ENCODE measurements at places on chromosomes 13 and 19.
A peak's percentile ranks its signal among the peaks of the same experiment; 100 is the strongest.

DNA sequence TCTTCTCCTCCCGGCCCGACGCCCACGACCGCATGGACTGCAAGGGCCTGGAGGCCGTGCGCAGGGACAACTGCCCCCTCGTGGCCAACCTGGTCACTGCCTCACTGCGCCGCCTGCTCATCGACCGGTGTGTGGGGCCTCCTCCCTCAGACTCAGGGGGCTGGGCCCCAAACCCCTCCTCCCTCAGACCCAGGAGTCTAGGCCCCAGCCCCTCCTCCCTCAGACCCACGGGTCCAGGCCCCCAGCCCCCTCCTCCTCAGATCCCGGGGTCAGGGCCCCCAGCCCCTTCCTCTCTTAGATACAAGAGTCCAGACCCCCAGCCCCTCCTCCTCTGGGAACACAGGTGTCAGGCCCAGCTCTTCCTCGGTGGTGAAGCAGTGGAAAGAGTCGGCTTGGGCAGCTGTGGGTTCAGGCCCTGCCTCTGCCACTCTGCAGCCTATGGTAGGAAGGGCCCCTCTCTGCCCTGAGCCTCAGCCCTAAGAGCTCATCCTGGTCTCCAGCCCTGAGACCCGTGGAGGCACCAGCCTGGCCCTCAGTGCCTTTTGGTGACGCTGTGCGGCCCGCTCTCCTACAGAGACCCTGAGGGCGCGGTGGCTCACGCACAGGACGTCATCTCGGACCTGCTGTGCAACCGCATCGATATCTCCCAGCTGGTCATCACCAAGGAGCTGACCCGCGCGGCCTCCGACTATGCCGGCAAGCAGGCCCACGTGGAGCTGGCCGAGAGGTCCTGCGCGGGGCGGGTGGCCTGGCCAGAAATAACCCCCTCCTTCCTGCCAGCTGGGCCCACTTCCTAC lies 3.7 kb upstream of the SPIB start:
- peak; percentile 47 for DNase-seq

DNA sequence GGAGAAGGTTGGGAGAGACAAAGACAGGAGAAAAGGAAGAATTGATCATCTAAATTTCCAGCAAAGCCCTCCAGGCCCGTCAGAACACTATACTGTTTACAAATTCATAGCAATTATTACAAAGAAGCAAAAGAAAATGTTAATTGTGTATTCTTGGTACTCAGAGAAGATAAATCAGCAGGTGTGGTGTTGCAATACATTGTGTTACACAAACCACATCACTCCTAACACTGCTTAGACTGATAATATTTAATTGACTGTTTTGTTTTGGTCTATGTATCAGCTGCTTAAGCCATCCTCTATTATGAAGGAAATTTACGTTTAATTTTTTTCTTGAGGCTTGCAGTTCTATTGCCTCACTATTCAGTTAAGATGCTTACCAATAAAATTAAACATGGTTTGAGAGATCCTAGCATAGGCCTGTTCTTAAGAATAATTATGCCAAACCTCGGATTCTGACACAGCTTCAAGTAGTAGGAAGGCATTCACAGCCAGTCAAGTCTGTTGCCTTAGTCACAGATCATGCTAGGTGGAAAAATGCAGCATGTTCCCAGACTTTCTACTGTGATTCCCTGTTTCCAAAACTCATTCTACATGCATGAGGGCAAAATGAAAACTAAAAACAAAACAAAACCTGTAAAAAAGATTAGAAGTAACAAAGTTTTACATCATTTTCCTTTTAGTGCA lies 129.2 kb downstream of the TBC1D4 start:
- DNase-seq = no peak

- DNase-seq = no peak
These were observed 74.7 kb downstream of the SPACA7 start for GRCh38 chr13:112450904-112451240.

- DNase-seq = no peak
These were observed 507 bp upstream of the LCP1 start for GRCh38 chr13:46182491-46182877.

Data from stimulated activated CD8-positive, alpha-beta memory T cell treated with anti-CD3 and anti-CD28 coated beads, Interleukin-4, amount 100 ng/mL, for 4 hours (primary cell).